ENCODE measurements at places on chromosomes 11 and 22.

DNA sequence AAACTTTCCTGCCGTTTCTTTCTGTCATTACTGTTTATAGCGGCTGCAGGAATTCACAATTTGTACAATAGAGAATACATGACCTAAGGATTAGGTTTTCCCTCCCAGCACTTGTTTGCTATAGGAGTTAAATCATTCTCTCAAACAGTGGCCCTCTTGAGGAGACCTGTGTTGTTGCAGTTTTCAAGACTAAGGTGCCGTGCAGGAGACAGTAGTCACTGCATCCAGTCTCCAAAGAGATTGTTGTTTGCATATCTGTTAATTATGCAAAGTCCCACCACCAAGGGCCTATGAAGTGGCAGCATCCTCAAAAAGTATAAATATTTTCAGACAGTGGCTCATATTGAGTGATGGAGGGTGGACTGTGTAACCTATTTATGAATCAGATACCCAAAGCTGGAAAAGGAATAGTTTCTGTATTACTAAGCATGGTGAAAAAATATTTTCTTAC, 2.3 kb downstream of the PRSS23 start:
- DNase-seq, result peak; percentile 87

DNA sequence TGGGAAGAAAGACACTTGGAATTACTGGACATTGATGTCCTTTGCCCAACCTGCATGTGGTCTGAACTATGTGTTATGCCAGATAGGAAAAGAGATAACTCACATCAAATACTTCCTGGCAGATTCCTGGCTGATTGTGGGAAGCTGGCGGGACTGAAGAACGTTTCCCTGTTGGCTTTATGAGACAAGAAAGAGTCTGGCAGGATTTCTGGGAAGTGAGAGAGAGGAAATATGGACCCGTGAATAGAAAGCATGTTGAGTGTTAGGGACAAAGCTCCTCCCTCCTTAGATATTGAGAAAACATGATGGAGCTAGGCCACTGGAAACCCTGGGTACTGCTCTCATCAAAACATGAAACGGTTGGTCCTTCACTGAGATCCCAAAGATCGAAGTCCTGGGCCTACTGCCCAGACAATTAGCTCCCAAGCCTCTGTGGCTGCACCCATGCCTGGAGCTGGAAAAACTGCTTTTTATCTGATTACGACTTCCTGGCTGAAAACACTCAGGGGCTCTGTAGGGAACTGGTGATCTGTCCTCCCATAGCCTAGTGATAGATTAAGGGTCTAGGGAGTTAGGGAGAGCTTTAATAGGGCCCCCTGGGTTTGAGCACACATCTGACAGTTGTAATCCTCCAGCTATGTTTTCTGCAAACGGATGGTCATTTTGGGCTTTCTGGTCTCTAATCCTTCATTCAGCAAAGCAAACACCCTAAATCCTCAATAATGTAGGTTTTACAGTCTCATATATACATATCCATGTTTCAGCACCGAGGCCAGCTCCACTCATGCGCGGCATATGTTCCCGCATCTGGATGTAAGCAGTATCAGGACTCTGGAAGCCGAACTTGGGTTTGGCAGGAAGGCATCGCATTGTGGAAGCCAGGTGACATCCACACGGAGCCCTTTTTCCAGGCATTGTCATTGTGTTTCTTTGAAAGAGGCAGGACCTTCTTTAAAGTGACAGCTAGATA, 6.1 kb upstream of the B3GAT1 start:
- DNase-seq, result no peak

DNA sequence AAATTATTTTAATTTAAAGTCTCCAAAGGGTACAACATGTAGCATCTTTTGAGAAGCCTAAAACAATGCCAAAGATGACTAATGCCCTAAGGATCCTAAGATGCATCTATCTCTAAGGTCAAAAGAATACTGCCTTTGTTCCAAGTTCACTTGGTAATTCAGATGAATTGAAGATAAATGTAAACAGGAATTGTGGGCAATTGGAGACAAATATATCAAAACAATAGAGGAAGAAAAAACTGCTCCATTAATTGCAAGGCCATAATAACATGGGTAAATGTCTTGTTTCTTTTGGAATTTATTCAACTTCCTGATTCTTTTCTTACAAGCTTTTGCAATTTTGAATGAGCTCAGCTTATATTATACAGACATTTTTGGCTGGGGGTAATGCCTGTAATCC, 338.6 kb downstream of the TTC28 start:
- no peak for DNase-seq

DNA sequence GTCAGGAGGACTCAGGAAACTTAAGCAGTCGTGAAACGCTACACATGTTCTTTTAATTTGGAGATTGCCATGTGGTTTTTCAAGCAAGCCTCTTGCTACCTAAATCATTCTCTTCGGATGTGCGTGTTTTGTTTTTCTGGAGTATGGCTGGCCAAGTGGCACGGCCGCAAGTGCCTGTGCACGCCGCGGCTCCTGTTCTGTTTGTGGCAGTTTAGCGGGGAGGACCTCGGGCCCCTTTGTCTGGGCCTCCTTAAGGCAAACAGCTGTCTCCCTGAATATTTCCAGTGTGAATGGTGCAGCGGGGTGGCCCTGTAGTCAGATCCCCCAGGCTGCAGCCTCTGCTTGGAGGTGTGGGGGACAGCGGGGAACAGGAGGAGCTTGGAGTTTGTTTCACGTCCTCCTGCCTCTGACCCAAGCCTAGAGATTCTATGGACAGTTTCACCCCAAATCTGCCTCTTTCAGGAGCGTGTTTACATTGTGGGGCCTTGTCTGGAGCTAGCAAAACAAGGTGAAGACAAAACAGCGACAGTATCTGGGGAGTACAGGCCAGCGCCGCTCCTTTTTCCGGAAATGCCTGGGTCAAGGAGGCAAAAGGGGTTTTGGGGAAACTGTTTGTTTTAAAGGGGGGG, 1.3 kb downstream of the LRP5 start:
- DNase-seq, result peak; percentile 31

DNA sequence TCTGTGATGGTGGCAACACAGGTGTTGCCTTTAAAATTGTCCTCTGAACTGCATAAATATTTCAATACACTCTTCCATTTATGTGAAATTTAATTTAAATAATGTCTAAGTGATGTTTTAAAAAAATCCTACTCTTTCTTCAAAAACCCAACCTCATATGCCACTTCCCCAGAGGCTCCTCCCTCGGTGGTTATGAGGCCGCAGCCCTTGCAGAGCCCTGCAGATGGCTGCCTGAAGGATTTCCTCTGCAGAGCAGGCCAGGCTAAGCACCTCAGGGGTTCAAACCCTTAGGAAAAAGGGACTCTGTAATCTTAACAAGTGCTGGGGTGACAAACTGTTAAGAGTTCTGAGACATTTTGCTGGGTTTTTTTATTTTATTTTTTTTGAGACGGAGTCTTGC, 25.2 kb downstream of the MORC2 start:
- DNase-seq, result no peak

- DNase-seq, result no peak
Measured at GRCh38 chr11:104155375-104155774, 8.6 kb downstream of the PDGFD start.

- no peak for DNase-seq
Measured at GRCh38 chr22:50176850-50177536, 6.5 kb downstream of the PANX2 start.

GRCh38 chr11:85725510-85726258, 39.7 kb upstream of the CCDC89 start:
- DNase-seq, result no peak

DNA sequence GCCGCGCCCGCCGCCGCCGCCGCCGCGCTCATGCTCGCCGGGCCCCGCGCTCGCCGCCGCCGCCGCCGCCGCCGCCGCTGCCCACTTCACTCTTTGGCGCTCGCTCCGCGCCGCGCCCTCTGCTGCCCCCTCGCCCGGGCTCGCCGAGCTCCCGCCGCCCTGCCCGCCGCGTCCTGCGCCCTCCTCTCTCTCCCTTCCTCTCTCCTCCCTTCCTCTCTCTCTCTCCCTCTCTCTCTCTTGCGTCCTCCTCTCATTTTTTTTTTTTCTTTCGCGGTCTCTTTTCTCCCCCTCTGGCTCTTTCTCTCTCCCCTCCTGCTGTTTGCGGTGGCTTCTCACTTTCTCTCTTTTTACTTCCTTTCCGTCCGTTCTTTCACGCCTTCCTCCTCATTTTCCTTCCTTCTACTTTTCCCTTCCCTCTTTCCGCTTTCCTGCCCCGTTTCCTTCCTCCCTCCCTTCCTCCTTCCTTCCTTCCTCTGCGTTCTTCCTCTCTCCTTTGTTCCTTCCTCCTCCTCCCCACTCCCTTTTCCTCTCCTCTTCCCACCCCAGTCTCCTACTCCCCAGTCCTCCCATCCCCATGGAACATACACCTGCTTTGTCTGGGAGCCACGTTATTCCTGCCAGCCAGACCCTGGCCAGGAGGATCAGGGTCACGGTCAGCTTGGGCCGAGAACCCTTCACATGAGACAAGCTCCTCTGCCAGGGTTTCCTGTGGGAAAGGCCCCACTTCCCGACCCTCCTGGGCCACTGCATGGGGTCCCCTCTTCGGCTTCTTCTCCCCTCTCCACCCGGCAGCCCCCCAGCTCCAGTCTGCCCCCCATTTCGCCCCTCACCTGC, 19.3 kb upstream of the SHISAL1 start:
- DNase-seq, result peak; percentile 7

GRCh38 chr11:280706-281485, 2.7 kb downstream of the NLRP6 start:
- no peak for DNase-seq

GRCh38 chr11:124467381-124467927, 22.0 kb upstream of the OR8B8 start:
- no peak for DNase-seq

GRCh38 chr11:2093575-2094353, 45.4 kb downstream of the IGF2 start:
- DNase-seq, result no peak

GRCh38 chr22:28123989-28124766, 205.1 kb upstream of the PITPNB start:
- no peak for DNase-seq

DNA sequence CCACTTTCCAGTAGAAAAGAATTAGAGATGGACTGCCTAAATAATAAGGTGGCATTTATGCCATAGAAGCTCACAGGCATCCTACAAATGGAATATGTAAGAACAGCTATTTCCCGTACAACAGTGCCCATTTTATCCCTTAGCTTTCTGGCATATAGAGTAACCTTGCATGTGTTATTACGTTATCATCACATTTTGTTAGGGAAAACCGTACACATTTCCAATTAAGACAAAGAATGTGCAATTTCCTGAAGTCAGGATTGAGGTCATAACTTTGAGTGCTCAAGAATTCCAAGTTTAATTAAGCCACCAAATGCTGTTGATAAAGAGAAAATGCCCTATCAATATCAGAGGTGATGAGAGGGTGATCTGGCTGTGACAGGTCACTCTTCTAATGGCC, 58.9 kb downstream of the LDLRAD3 start:
- DNase-seq, result no peak

- DNase-seq, result peak; percentile 97
Measured at GRCh38 chr11:124669193-124669592, 4.3 kb downstream of the SIAE start.

GRCh38 chr22:45163099-45163450, 650 bp upstream of the NUP50 start:
- no peak for DNase-seq

GRCh38 chr22:20807315-20807752, 33.4 kb downstream of the SERPIND1 start:
- DNase-seq, result no peak

- no peak for DNase-seq
Measured at GRCh38 chr11:44782478-44782877, 55.7 kb downstream of the TSPAN18 start.

DNA sequence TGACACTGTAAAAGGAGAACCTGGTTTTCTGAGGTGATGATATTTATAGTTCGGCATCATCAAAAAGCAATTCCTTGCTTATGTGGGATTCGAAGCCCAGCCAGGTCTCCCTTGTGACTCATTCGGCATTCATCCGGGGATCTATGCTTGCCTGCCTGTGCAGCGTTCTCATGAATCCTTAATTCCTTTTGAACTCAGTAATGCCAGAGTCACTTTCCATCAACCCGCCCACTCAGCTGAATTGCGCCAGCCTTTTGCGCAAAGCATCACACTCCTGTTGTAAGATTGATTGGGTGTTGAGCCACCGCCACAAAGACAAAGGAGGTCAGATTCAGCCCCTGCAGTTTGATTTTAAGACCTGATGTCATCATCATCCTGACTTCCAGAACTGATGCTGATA, 128.6 kb downstream of the SLC17A6 start:
- DNase-seq, result no peak

DNA sequence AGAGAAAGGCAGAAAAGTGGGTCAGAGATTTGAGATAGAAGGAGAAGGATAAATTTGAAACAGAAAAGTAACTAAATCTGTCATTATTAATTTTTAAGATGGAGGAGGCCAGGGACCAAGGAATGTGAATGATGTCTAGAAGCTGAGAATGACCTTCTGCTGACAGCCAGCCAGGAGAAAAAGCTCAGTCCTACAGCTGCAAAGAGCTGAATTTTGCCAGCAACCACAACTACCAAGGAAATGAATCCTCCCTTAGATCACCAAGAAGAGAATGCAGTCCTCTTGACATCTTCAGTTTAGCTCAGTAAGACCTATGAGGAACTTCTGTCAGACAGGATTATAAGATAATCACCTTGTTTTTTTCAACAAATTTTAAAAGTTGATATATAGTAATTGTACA, 538.2 kb downstream of the LRRC4C start:
- DNase-seq, result no peak

- no peak for DNase-seq
Measured at GRCh38 chr22:37397226-37397625, 30.1 kb downstream of the ELFN2 start.

DNA sequence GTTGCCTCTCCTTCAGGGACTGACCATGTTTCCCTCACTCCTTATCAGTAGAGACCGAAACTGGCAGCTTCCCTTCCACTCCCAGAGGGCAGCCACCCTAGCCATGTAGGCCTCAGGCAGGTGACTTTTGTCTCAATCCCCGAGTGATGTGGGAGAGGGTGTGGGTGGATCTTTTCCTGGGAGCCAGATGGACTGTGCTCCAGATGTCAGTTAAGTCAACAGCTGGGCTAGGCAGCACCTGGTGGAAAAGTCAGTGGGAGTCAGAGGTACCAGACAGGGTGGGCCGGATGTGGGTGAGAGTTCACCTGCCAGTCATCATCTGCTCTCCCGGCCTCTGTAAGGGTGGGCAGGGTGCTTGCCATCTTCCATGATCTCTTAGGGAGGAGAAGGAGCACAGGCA, 1.9 kb downstream of the BANF1 start:
- no peak for DNase-seq

DNA sequence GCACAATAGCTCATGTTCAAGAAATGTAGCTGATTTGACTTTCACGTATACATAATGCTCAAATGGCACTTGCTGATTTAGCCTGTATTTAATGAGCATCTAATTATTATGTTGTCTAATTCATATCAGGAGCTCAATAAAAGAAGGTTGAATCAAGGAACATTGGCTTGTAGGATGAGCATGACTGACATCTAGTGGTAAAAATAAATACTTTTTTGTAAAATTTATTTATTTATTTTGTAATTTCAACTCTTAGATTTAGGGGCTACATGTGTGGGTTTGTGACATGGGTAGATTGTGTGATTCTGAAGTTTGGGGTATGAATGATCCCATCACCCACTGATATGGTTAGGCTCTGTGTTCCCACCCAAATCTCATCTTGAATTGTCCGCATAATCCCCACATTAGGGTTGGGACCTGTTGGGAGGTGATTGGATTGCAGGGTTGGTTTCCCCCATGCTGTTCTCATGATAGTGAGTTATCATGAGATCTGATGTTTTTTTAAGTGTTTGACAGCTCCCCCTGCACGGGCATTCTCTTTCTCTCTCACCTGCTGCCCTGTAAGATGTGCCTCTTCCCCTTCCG, 1.7 kb upstream of the OR52E5 start:
- DNase-seq, result peak; percentile 4

GRCh38 chr11:71962428-71963038, 33.7 kb downstream of the RNF121 start:
- DNase-seq, result no peak

Measured in NCI-H526 treated with DMSO at 0.1 percent for 48 hours (cell line).